T-helper 17 cell (primary cell): ENCODE measurements at places on chromosomes 1 and 21.

DNA sequence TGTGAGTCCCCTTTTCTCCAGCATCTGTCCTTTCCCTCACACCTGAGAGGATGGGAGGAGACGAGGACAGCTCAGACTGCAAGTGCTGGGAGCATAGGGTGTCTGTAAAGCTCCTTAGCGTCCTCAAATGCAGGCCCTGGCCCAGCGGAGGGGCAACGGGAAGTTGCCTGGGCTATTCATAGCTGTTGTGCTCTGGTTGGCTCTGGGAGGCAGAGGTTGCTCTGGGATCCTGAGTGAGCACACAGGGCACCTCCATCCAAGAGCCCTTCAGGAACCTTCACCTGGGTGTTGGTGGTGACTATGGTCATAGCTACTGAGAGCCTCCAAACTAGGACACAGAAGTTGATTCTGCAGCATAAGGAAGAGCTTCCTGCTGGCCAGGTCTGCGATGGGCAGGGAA is 2.6 kb downstream of the PADI1 start:
- DNase-seq: no peak

- DNase-seq: no peak
These were observed 7.8 kb upstream of the LRRC8D start for GRCh38 chr1:89812992-89813391.

- no peak for DNase-seq
These were observed 31.4 kb downstream of the CLCA1 start for GRCh38 chr1:86499987-86500593.

DNA sequence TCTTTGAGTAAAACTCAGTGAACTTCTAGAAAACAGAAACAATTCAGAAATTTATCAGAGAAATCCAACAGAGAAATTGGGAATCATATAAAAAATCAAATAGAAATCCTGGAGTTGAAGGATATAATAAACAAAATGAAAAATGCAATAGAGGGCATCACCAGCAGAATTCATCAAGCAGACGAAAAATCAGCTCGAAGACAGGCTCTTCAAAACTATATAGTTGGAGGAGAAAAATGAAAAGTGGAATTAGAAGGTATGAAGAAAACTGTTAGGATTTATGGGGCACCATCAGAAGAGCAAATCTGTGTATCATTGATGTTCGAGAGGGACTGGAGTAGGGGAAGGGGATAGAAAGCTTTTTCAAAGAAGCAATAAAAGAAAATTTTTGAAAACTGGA is 121.5 kb upstream of the GPR52 start:
- no peak for DNase-seq

- no peak for DNase-seq
These were observed 115.6 kb downstream of the SIK1 start for GRCh38 chr21:43311301-43311817.

- no peak for DNase-seq
These were observed 80.5 kb upstream of the CNIH3 start for GRCh38 chr1:224535641-224536040.

DNA sequence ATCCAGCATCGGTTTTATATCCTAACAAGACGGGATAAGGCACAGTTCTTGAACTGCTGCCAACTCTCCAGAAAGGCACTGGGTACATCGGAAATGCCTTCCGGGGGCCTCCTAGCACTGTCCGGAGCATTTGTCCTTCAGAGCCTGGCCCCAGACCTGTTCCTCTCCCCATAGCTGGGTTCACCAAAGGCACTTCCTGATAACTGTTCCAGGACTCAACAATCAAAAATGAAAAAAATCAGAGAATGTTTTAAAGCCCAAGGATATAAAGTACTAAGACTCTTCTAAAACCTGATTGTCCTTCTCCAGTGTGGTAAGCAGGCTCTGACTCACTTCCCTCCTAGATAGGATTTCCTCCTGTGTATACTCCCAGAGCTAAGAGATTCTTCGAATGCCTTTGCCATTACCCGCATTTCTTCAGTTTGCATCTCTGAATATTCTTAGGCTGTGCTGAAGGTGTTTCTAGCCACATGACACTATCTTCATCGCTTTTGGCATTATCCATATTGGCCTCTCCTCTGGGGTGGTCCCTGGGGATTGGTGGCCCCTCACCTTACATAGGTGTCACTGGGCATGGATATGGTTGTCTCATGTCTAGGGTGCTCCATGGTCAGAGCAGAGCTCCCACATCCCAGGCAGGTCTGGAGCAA is 112.9 kb downstream of the ZBTB18 start:
- no peak for DNase-seq

GRCh38 chr1:226337276-226337875 is 28.4 kb upstream of the LIN9 start:
- DNase-seq: no peak

GRCh38 chr1:166237675-166238074 is 70.9 kb upstream of the FAM78B start:
- DNase-seq: no peak

- no peak for DNase-seq
These were observed 12.5 kb downstream of the SDC3 start for GRCh38 chr1:30895944-30896660.

DNA sequence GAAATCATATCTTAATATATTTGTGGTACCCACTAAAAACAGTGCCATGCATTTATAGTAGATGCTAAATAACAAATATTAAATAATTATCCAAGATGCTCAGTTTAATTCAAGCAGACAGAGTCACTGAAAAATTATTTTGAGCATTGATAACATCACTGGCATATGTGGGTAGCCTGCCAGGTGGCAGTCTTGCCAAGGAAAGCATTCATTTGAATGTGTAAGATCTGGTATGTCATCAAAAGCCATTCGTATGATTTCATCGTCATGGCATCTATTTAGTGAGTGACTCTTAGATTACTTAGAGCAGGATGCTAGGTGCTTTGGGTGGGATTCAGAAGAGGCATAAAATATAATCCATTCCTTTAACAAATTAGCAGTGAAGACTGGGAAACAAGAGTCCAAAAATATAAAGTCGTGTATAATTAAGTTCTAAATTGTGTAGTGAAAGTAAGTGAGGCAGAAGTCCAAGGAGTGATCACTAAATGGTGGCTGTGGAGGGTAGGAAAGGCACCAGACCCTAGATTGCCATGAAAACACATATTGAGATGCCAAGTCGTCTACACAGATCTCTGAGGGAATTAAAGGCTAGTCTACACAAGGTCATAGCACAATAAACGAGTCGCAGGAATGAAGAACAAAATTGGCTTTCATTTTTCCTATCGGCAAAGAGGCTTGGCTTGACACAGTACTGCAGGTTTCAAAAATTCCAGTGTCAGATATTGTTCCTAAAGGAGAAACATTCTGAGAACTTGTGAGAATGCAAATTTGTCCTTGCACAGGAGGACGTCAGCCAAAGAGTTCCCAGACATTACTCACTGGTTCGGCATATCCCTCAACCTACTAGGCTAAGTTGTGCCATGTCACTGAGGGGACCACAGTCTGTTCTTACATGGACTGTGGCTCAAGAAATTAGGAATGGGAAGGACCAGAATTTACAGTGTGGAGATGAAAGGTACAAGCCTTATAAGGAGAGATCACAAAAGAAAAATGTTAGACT is 130.8 kb downstream of the LYPLAL1 start:
- no peak for DNase-seq

GRCh38 chr1:93581917-93582850 is 99.5 kb downstream of the BCAR3 start:
- DNase-seq: no peak

DNA sequence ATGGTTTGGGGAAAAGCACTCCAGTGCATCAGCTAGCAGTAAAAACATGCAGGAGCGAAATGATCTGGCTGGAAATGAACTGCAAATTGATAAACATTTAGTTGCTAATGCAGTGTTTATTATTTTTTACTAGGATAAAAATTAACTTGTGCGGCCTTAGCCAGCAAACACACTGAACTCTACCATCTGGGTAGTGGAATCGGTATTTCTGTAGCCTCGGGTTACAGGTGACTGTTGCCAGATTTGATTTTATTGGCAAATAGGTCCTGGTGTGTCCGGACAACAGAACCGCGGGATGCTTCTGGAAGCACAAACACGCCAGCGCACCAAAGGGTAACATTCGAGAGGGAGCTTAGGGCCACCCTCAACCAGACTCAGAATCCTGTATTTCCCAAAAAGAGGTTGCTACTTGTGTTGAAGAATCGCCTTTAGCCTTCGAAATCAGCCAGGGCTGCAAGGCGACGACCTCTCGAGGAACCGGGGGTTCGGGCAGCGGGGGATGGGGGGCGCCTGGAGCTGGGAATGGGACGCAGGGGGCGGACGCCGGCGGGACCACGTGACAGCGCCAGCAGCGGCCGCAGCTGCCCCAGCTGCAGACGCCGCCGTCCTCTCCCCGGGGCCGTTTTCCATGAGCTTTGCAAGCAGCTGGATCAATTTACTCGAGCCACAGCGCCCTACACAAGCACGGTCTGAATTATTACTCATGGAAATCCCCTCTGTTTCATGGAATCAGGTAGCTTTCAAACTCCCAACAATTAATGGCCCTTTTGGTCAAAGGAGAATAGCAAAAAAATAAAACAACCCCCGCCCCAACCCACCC is 158.8 kb downstream of the TOMM20 start:
- DNase-seq: no peak

DNA sequence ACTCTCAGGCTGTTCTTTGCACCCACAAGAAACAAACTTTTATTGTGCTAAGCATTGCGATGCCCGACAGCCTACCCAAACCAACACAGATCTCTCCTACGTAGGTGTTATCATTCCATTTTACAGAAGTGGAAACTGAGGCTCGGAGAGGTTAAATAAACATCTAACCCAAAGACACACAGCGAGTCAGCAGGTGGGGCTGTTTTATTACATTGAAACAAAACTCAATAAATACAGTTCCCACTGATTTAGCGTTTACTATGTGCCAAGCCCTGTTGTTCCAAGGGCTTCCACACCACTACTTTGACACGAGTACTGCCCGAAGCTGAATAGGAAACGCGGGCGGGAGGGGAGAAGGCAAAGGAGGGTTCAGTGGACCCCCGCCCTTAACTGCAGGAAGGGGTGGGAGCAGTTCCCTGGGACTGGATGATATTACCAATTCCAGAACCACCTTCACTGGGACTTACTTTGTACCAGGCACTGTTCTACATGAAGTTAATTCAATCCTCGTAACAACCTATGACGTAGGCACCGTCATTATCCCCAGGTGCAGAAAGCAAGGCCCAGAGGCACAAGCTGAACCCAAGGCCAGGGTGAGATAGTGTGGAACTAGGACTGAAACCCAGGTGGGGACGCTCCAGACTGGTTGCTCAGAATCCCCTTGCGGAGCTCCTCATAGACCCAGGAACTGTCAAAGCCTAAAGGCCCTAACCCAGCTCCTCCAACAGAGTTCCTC is 19.3 kb upstream of the ALDH4A1 start:
- DNase-seq: no peak

GRCh38 chr1:164466001-164466421 is 93.0 kb upstream of the PBX1 start:
- DNase-seq: no peak

GRCh38 chr1:30187413-30188023 is 535.9 kb downstream of the MATN1 start:
- no peak for DNase-seq

GRCh38 chr1:101064697-101065096 is 39.1 kb upstream of the DPH5 start:
- DNase-seq: no peak

DNA sequence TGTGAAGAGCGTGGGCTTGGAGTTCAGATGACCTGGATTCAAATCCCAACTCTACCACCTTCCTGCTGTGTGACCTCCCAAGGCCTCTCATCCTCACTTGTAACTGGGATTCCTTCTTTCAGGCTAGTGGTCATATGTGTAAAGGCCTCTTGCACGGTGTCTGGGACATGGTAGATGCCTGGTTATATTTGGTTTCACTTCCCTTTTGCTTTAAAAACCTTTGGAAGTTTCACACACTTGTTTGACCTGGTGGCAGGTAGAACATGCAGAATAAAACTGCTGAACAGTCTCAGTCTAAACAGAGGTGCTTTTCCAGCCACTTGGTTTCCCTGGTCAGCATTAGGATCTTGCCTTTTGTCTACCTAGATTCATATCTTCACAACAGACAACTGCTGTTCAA is 37.0 kb upstream of the RCAN3 start:
- no peak for DNase-seq

DNA sequence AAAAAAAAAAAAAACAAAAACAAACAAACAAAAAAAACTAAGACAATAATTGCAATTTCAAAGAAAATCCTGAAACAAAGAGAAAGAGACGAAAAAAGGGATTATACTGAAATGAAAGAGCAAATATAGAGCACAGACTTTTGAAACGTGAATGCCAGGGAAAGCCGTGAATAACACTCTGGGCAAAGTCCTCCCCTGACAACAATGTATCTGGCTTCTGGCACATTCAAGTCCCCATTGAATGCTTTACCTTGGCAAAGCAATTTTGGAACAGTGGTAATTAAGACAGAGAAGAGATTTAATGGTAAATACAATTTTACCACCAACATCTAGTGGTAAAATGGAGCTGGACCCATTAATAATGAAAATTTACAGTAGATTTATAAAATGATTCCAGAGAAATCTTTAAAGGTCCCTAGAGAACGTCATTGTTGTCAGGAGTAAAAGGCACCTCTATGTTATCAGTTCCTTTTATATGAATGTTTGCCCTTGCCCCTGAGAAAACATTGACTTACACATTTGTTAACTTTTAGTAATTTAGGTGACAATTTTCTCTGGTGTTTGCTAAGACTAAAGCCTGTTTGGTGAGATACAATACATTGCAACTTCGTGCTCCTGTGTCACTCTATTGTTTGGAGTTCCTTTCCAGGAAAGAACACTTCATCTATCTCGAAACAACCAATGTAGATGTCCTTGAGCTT is 89.7 kb downstream of the GREM2 start:
- DNase-seq: no peak

DNA sequence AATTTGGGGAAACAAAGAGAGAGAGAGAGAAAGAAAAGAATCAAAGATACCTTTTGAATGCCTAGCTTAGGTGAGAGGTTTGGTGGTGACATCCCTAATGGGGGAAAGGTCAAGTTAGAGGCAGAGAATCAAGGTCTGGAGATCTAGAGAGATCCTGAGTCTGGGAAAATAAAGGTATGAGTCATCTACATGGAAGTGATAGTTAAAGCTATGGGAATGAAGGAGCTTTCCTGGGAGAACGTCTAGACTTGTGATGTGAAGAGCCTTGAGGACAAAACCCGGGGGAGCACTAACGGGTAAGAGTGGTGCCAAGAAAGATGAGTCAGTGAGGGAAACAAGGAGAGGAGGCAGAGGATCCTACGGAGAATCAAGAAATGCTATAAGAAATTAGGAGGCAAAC is 110.8 kb upstream of the RUNX1 start:
- DNase-seq: no peak

GRCh38 chr1:86833461-86834215 is 80.3 kb downstream of the SELENOF start:
- DNase-seq: peak; percentile 22

- DNase-seq: no peak
These were observed 265.4 kb downstream of the FOXD2 start for GRCh38 chr1:47703156-47703825.

GRCh38 chr1:98550076-98550475 is 111.4 kb upstream of the SNX7 start:
- DNase-seq: no peak
